ENCODE measurements at places on chromosomes 2 and 18.

DNA sequence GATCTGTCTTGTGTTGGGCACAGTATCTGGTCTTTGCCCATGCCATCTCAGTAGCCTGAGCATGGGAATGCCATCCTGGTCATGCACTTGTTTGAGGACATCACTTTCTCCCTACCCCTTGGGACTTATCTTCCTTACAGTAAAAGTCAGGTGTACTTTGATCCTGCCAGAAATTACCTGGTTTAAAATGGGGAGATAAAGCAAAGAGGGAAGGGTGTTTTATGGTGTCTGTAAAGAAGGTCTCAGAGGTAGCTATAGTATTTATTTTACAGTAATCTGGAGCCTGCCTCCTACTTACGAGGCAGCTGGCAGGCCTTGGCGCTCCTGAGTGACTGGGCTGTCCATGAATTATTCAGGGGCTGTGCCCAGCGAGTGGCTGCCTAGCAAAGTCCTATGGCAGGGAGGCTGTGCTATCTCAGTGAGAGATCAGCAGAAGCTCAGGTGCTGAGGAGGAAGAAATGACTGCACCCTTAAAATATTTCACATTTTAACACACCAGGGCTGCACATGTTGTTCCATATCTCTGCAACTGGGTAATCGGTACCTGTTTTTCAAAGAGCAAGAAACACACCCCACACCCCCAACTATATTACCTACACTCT lies 93.9 kb downstream of the SPTBN1 start:
- no peak for DNase-seq

GRCh38 chr2:109239720-109240119 lies 110.7 kb downstream of the SH3RF3 start:
- no peak for DNase-seq

DNA sequence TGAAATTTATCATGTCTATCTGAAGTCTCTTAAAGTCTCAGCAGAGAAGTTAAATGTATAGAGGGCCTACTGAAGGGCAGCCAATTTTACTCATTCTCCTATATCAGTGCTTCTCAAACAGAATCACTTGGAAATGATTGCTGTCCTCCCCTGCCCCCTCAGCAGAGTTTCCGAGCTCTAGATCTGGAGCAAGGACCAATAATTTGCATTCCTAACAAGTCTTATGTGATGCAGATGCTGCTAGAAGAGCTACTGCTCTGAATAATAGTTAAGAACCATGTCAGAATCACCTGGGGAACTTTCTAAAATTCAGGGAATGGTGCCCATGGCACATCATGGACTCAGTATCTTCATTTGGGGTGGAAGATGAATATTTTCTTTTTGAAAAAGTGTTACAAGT lies 105.6 kb upstream of the EPHA4 start:
- no peak for DNase-seq

- DNase-seq: no peak
Measured at GRCh38 chr2:36523153-36523552, 74.8 kb downstream of the FEZ2 start.

- DNase-seq: no peak
Measured at GRCh38 chr2:151837926-151838325, 9.7 kb upstream of the ARL5A start.

- DNase-seq: no peak
Measured at GRCh38 chr2:168091986-168092385, 155.4 kb downstream of the STK39 start.
